GDM1 (cell line): ENCODE measurements at places on chromosomes 4 and X.
A peak's percentile ranks its signal among the peaks of the same experiment; 100 is the strongest.

GRCh38 chrX:11375614-11376119 lies 82.5 kb downstream of the AMELX start:
- DNase-seq: peak; percentile 49

GRCh38 chrX:130109429-130110378 lies 593 bp downstream of the ELF4 start:
- DNase-seq: no peak

GRCh38 chr4:42672359-42673081 lies 15.6 kb upstream of the ATP8A1 start:
- DNase-seq: no peak

- no peak for DNase-seq
Measured at GRCh38 chrX:34560180-34560579, 96.9 kb downstream of the TMEM47 start.

- DNase-seq: no peak
Measured at GRCh38 chr4:17502756-17503155, 9.1 kb downstream of the QDPR start.
